ENCODE measurements at places on chromosomes 11 and 22.

DNA sequence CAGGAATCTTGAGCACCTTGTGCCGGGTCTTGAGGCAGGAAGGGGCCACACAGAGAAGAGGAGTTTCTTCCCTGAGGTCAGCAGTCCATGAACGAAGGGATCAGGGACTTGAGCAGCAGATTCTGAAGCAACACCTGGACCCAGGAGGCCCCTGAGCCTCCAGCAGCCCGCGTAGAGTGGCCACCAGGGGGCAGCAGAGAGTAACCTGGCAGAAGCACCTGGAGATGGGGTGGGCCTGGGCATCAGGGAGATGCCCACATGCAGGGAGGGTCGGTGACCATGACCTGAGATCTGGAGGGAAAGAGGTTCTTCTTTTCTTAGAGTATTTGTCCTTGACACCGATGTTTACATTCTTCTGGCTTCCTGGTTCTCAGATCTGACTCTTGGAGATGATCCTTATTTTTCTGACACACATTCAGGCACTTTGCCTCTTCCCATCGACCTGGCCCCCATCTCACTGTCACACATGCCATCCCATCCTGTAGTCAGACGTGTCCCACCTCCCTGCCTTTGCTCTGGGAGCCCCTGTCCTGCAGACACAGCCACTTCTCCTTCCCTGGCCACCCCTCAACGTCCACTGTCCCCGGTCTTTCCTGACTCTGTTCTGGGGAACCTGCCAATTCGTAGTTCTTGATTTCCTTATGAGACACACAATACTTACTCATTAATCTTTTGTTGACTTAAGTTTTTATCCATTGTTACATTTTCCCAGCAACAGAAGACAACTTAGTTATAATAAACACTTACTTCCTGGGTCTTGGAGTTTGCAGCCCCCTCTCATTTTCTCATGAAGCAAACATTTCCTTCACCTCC is 66.5 kb downstream of the GGTLC2 start:
- no peak for DNase-seq

GRCh38 chr11:29231586-29231985 is 785.2 kb downstream of the KCNA4 start:
- DNase-seq, result no peak

DNA sequence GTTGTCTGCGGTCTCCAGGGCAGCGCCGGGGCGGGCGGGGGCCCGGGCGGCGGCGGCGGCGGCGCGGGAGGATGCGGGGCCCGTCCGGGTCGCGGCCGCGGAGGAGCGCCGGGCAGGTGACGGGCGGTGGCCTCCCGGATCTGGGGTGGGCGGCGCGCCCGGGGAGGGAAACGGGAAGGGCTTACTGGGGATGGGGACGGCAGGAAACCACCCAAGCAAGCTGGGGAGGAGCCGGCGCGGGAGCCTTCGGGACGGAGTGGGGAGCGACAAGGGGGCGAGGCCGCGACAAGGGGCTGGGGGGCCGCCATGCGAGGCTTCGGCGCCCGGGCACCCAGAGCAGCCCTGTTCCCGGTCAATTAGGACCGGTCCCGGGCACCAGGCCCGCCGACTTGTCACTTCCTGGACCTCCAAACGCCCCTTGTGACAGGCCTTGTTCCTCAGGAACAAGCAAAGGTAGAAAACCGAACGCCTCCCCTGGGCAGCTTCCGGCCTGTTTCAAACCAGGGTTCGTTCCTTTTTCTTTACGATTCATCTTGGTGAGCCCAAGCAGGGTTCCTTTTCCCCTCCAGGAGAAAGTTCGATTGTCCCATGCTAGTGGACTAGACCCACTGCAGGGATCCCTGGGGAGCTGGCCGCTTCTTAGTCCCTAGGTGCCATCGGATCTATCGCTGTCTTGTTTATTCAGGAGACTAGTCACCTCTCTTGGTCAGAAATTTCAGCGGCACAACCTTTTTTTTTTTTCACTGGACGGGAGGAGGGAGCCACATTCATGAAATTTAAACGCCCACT is 492 bp downstream of the JHY start:
- DNase-seq, result no peak

DNA sequence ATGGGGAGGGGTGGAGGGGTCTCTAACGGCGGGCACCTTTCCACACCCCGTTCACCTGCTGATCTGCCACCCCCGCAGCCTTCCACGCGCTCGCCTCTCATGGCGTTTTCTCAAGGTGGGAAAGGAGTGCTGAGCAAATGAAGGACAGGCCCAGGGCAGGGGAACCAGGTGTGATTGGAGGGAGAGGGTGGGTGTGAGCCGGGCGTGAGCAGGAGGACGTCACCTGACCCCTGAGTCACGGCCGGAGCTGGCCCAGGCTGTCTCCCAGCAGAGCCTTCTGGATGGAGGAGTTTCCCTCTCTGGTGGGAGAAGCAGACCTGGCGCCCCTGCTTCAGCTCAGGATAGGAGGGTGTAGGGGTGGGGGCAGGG is 14.0 kb upstream of the ARHGAP8 start:
- no peak for DNase-seq

- DNase-seq, result no peak
These were observed 1.3 kb downstream of the SERPING1 start for GRCh38 chr11:57598831-57599155.

DNA sequence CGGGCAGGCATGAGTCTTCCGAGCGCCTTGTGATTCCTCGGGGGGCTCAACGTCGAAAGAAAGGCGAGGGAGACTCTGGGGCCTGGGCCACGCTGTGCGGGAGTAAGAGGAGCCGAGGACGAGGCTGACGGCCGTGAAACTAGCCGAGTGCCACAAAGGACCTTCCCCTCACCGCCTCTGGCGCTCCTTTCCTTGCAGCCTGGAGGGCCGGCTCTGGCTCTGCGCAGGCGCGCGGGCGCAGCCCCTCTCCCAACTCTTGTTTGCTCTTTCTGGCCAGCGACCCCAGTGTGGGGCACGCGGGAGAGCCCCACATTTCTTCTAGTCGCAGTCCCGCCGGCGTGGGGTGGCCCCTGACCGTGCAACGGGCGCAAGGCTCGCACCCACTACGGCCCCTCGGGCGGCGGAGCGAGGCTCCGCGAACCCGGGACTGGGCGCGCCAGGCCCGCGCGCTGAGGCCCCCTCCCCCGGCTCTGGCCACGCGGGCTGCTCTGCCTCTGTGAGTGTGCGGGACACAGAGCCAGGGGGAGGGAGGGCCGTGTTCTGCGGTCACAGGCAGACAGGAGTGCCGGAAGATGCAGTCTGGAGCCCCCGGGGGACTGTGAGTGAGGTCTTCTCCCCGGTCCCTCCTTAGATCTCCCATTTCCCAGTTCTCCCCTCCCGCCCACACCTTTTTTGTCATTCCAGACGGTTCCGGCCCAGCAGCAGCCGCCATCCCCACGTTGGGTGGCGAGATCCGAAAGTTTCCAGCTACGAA is 1.0 kb upstream of the TOB2 start:
- no peak for DNase-seq
